AML-193 (cell line): ENCODE measurements at places on chromosomes 5 and 9.

- no peak for DNase-seq
These were observed 212.1 kb downstream of the ARL15 start for GRCh38 chr5:54098267-54098666.

GRCh38 chr5:139678751-139679750 lies 30.9 kb downstream of the CXXC5 start:
- no peak for DNase-seq

DNA sequence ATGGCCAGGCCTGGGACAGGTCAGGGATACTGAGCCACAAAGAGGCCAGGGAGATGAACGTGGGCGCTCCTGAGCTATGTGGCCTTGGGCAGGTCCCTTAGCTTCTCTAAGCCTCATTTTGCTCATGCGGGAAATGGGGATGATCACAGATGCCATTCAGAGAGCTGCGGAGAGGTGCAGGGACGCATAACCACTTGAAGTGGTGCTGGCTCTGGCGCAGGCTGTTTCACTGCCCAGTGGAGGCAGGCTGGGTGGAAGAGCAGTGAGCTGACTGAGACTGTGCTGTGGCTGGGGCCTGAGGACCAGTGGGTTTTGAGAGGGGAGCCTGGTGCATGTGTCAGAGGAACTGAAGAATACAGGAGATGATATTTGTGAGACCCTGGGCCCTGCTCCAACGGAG lies 18.4 kb downstream of the CXXC5 start:
- DNase-seq, result no peak

DNA sequence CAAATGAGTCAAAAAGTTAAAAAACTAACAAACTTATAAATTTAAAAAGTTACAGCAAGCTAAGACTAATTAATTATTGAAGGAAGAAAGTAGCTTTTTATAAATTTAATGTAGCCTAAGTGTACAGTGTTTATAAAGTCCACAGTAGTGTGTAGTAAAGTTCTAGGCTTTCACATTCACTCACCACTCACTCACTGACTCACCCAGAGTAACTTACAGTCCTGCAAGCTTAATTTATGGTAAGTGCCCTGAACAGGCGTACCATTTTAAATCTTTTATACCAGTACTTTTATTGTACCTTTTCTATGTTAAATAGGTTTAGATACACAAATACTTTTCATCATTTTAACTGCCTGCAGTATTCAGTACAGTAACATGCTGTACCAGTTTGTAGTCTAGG lies 80.0 kb upstream of the C9orf72 start:
- DNase-seq, result no peak

DNA sequence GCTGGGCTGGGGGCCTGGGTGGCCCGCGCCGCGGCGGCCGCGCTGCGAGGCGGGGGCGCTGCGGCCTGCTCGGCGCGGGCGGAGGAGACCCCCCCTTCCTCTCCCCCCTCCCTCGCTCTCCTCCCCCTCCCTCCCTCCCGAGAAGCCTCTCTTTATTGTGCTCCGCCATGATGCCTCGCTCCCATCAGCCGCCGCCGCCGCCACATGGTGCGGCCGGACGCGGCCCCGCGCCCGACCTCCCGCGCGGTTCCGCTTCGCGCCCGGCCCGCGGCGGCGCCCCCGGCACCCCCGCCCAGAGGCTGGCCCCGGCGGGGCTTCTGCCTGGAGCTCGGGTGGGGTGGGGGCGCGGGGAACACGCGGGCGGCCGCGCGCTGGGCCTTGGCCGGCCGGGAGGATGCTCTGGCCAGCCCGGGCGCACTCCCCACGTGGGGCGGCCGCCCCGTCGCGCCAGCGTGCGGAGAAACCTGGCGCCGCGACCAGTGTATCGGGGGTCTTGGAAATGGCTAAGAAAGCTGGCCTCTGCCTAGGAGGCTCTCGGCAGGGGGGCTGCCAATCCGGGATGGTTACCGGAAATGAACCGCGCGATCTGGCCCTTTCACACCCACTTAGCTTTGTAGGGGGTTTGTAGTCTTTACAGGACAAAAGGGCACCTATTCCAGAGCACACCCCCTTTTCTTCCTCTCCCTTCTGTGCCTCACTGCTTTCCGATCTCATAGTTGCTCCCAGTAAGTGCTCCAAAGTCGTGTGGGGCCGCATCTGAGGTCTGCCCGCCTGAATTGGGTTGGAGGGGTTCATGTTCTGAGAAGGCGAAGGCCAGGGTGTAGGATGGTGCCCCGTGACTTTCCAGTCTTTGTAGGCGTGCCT lies 1.0 kb downstream of the SET start:
- peak; percentile 22 for DNase-seq

GRCh38 chr5:141850244-141850768 lies 27.9 kb downstream of the PCDH1 start:
- DNase-seq, result no peak

- no peak for DNase-seq
These were observed 488.6 kb upstream of the WWC1 start for GRCh38 chr5:167802755-167803431.

DNA sequence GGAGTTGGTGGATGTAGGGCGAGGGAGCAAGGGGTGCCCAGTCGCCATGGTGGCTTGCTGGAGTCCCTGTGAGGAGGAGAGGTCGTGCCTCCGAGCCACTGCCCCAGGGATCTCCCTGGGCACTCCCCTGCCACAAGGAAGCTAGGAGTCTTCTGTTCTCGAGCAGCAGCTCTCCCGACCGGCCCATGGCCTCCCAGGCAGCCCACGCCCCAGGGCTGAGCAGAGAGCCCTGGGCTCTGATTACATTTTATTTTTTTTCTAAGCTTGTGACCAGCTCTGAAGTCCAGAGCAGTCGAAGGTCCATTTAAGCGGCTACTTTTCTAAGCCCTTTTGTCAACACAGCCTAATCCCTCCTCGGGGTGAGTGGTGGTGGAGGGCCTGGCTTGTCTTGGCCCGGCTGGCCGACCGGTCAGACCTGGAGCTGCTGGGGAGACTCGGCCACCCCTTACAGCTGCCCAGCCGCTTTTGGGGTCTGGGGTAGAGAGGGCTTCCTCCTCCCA lies 2.1 kb downstream of the RXRA start:
- no peak for DNase-seq

DNA sequence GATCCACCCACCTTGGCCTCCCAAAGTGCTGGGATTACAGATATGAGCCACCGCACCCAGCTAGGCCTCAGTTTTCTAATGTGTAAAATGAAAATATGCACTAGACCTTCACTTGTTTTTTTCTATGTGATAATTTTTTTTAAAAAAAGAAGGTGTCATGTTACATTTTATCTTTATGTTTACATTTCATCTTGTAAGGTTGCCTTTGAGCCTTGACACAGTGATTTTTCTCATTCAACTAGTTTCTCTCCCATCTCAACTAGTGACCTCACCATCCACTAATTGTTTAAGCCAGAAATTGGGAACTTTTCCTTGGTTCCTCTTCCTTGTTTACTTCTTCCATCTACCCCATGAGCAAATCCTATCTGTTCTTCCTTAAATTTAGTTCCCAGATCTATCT lies 21.5 kb downstream of the TMC1 start:
- DNase-seq, result no peak

- no peak for DNase-seq
These were observed 61.7 kb downstream of the PPP2R2B start for GRCh38 chr5:146816775-146817387.

DNA sequence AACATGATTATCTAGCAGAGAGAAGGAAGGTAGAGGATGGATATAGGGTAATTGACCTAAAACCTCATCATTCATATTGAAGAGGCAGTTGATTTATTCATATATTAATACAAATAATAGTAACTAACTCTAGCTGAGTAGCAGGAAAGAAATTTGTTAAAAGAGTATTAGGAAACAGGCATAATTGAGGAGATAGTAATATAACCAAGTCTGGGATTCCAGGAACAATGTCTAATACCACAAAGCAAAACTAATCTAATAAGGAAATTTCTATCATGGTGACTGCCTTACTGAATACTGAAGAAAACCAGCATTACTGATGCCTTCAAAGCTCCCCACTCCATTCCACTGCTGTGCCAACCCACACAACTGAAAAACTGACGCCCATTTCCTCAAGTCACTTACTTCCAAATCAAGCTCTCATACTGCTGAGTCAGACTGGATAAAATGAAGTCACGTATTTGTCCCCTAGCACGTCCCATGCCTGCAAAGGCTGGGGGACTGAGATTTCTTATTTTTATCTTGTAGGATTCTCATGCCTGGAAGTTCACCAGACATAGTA lies 153.9 kb downstream of the SMC2 start:
- DNase-seq, result no peak

DNA sequence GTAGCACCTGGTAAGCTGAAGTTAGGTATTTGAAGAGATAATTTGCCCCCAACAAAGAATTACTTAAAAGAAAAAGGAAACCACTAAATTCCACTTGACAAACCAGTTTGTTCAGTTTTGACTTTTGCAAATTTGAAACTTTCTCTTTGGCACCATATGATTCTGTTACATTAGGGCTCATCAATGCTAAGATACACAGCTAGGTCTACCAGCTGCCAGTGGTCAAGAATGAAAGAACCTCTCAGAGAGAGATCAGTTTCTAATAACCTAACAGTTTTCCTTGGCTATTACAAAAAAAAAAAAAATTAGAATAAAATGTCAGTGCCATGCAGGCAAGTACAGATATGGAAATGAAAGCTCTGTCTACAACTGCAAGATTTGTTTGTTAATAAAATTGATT lies 92.3 kb downstream of the CAAP1 start:
- DNase-seq, result no peak

- no peak for DNase-seq
These were observed 353.3 kb downstream of the MAN2A1 start for GRCh38 chr5:110043025-110043424.

GRCh38 chr9:125538092-125538473 lies 168.9 kb downstream of the MAPKAP1 start:
- no peak for DNase-seq
